ENCODE measurements at places on chromosomes 2 and 18.
A peak's percentile ranks its signal among the peaks of the same experiment; 100 is the strongest.

DNA sequence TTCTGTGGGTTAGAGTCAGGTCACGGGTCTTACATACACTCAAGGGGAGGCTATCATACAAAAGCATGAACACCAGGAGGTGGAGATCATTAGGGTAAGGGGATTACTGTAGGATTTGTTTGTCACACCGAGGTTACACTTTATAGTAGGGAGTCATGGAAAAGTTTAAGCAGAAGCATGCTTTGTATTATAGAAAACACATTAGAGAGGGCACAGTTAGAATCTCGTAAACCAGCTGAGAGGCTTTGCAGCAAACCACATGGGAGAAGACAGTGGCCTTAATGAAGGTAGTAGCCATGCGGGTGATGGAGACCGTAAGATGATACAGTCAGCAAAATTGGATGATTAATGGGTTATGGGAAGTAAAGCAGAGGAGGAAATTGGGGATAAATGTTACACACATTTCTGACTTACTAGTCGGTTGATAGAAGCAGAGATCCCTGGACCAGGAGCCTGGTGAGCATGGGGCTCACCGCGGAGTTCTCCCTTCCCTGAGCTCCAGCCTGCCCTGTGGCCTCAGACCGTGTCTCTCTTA lies 75.6 kb downstream of the MAPRE2 start:
- no peak for DNase-seq

DNA sequence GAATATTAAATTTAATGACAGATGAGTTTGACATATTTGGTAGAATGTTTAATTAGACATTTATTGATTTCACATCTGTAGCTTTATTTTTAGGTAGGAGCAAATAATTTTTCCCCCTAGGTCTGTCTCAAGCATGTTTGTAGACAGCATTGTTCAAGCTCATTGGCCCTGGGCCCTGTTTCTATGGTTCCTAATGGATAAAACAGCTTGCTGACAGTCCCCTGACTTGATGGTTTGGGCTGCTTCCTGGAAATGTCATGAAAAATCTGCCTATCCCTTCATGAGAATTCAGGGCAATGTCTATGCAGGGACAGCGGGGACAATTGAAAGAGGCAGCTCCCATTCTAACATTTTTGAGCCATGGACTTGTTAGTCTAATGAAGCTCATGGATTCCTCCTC lies 14.6 kb upstream of the MEP1B start:
- no peak for DNase-seq

DNA sequence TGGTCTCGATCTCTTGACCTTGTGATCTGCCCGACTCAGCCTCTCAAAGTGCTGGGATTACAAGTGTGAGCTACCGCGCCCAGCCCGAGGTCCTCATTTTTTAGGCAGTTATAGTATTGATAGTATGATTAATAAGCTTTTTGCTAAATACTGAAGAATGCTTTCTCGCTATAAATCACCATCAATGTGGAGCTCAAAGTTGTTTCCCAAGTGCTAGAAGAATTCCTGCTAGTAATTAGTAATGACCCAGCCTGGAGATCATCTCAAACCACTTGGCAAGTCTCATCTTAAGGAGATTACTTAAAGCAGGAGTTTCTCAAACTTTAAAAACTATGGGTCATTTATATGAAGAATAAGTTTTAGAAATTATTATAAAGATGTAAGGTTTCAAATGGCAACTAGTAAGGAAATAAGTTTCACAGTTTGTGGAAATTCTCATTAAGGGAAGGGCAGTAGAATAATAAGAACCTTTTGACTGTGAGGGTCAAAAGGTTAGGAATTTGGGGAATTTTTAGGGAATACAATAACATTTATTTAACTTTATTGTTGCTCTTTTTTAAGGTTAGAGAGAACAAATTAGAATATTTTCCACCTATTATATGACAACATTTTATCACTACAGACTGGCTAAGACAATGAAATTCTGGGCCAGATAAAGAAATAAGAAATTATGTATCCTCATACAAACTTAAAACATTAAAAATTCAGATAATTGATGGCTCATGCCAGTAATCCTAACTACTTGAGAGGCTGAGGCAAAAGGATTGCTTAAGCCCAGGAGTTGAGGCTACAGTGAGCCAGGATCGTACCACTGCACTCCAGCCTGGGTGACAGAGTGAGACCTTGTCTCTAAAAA lies 148.6 kb upstream of the MAP3K20 start:
- no peak for DNase-seq

GRCh38 chr2:124810132-124810531 lies 785.0 kb downstream of the CNTNAP5 start:
- DNase-seq = no peak

- DNase-seq = no peak
These were observed 4.3 kb downstream of the DBI start for GRCh38 chr2:119371111-119371510.

DNA sequence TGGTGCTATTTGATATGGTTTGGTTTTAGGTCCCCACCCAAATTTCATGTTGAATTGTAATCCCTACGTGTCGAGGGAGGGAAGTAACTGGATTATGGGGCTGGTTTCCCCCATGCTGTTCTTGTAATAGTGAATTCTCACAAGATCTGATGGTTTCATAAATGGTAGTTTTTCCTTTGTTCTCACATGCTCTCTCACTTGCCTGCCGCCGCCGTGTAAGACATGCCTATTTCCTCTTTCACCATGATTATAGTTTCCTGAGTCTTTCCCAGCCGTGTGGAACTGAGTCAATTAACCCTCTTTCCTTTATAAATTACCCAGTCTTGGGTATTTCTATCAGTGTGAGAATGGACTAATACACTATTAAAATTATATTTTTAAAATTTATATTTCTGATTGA lies 7.3 kb downstream of the DIS3L2 start:
- DNase-seq = no peak

DNA sequence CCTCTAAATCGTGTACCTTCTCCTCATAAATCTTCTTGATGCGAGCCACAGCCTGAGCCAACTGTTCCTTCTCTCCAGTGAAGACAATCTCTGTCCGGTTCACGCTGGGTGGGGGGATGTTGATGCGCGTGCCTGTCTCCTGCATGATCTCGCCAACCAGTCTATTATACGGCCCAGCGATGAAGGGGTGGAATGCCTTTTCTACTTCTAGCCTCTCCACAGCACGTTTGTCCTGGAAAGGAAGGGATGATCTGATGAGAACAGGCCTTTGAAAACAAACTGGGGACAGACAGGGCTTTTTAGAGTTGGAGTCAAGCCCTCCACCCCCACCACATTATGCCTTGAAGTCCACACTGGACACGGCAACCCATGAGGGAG lies 59.3 kb downstream of the HDLBP start:
- no peak for DNase-seq

- no peak for DNase-seq
These were observed 299.4 kb downstream of the AGAP1 start for GRCh38 chr2:235793163-235793752.

GRCh38 chr2:173002751-173003541 lies 72.7 kb upstream of the MAP3K20 start:
- peak; percentile 13 for DNase-seq

DNA sequence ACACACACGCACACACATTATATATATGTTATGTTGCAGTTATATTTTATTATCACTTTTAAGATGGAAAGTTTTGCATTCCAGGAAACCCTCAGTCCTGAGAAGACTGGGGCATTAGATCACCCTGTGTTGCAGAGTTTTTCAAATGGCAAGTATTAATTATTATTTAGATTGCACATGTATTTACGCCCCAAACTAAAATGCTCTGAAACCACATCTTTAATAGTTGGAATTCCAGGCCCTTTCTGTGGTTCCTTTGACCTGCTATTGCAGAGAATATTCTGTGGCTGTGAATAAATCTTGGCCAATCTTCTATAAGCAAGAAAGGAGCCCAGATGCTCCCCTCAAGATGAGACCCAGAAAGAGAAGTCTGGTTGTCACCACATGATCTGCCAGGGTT lies 427.0 kb upstream of the TNP1 start:
- DNase-seq = no peak
